ENCODE measurements at places on chromosomes 12 and 14.

DNA sequence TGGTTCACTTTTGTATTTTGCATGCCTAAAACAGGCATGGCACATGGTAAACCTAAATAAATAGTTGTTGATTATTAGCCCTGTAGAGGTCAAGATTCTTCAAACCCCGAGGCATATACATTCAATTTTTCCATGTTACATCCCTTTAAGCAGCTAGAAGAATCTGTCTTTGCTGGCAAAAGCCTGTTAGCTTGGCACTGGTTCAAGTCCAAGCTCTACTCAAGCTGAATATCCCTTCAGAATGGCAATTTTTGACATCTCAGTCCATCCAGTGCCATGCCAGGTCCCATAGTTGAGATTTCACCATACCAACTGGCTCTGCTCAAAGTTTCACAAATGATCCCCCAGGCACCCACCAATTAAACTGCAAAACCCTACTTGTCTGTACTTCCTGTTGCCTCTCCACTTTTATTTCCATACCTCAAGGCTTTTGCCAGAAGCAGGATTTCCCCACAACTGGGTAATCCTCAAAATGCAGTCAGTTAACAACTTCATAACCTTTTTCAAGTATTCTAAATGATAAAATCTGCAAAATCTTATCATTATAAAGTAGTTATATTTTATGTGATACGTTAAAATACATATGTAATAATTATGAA, 9.0 kb upstream of the DCN start:
- DNase-seq, result peak; percentile 38

DNA sequence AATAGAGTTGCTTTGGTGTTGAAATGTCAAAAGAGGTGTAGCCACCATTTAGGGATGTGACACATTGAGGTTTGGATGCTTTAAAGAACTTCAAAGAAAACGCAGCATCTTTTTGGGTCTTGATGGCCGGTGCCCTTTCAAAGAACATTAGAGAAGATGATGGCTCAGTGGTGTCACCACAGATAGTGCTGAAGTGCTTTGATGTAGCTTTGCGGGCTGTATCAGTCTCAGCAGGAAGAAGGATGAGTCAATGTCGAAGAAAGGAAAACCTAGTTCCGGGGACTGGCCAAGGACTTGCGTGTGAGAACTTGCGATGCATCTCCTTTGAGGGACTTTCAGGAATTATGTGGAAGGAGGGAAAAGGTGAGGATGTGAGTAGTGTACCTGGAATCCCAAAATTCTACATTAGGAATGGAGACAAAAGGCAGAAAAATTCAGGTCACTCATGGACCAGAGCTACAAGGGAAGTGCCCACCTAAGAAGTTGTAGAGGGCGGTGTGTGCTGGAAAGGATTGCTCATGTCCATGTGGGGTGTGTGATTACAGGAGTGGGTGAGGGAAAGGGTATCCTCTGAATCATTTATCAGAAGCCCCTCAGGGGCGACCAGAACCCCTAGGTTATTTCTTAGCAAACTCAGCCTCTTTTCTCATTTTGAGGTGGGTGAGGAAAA, 39.7 kb upstream of the GZMB start:
- DNase-seq, result no peak

- DNase-seq, result no peak
These were observed 31.2 kb downstream of the TMEM132C start for GRCh38 chr12:128298091-128298748.

GRCh38 chr12:110600254-110600653, 13.7 kb upstream of the TCTN1 start:
- DNase-seq, result peak; percentile 80

- DNase-seq, result no peak
These were observed 11.4 kb upstream of the NOPCHAP1 start for GRCh38 chr12:104974626-104975290.

- DNase-seq, result no peak
These were observed 165.0 kb upstream of the RTL1 start for GRCh38 chr14:101068313-101069227.

- no peak for DNase-seq
These were observed 31.5 kb downstream of the SVOP start for GRCh38 chr12:108989376-108989775.

DNA sequence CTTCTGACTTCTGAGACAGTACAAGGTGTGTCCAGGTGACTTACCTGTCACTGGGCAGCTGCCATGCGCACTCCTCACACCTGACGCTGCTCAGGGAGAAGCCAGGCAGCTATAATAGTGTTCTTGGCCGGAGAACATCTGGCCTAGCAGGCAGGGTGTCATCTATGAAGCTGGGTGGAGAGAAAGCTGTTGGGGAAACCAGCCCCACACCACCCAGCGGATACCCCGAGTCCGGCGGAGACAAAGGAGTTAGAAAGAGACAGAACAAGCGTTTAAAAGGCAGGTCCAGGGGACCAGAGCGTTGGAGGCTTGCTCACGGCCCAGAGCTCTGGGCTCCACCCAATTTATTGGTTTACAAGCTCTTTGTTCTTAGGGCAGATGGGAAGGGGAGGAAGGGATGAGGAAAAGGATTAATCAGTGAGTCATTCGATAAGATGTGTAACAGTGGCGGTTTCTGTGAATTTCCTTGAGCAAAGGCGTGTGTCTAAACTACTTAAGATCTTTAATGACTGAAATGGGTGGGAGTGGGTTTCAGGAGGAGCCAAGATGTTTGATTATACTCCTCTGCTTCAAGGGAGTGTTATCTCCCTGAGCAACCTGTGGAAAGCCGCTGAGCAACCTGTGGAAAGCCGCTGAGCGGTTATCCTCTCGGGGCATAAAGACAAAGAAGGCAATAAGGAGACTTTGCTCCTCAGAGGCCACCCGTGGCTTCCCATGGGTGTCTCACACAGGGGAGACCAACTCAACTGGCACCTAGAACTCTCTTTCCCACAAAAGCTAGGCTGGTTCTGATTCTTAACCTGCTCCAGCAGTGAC, at the start of gene GALNT8:
Gene GALNT8, plus strand, starts transcription at position 580 of the 816 bp plus-strand sequence. CDS start 278 bp downstream, outside the sequence.
- no peak for DNase-seq

GRCh38 chr12:79706156-79706555, 15.4 kb upstream of the PAWR start:
- DNase-seq, result no peak

GRCh38 chr12:65647074-65647473, 177.2 kb upstream of the HMGA2 start:
- DNase-seq, result no peak

- DNase-seq, result no peak
These were observed 161.2 kb downstream of the PRKCH start for GRCh38 chr14:61482348-61483206.

GRCh38 chr14:68643673-68644072, 149.2 kb downstream of the ZFP36L1 start:
- no peak for DNase-seq

DNA sequence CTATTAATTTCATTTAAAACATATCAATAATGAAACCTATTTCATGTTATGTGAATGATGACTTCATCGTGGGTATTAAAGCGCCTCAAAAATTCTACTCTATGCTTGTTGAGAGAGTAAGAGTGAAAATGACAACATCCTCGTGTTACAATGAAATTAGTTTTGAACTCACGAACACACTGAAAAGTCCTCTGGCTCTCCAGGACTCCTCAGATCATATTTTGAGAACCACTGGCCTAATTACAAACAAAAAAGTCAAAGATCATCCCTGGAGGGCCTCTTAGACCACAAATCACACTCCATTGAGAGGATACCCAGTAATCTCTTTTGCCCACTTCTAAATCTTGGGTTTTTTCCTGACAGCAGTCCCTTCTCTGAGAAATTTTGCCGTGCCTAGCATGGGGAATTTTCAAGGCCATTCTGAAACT, 19.1 kb downstream of the DAAM1 start:
- no peak for DNase-seq

DNA sequence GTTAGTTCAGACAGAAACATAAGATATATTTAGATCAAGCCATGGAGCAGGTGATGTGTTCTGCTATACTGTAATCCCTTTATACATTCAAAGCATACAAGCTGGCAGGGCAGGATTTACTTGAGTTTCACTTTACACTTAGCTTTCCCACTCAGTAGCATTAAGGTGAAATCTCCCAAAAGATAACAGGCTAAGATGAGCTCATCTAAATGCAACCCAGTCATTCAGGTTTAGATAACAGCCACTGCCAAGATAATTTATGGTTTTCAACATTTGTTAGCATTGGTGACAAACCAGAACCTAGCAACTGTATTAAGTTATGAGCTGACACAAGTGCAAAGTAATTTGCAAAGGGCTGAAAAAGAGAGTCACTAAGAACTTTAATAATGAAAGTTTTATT, 925.1 kb upstream of the ATXN7L3B start:
- DNase-seq, result no peak

DNA sequence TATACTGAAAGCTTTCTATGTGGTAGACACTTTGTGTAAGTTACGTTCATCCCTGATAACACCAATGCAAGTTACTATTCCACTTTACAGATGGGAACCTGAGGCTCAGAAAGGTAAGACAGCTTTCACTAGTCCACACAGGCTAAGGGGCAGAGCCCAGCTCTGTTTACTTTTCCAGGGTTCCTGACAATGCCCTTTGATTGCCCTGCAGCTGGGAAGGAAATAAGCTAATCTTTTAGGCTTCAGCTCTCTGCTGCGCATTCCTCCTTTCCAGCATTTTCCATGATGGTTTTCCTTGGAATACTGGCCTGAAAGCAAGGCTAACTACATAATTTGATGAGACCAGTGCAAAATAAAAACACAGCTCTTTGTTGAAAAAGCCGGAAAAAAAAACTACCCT, 185.7 kb upstream of the BTG1 start:
- DNase-seq, result no peak

- DNase-seq, result no peak
These were observed 64.4 kb downstream of the C12orf42 start for GRCh38 chr12:103431387-103431786.

GRCh38 chr12:67893022-67893580, 96.1 kb upstream of the IFNG-AS1 start:
- no peak for DNase-seq

DNA sequence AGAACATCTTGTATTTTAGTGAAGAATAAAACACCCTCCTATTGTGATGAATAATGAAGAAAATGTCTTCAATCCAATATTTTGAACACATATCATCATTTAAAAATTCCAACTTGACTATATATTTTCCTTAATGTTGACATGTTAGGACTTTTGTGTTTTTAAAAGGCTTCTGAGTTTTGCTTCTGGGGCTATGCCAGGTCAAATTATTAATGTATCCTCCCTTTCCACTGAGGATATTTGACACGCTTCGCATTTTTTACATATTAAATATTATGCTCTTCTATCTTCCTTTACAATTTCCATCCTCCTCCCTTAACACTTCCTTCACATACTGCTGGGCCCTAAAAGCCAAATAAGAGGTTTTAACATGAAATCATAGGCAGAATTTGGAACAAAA, 20.6 kb downstream of the RERG start:
- no peak for DNase-seq

GRCh38 chr14:80264702-80265101, 53.4 kb upstream of the DIO2 start:
- DNase-seq, result no peak

- DNase-seq, result peak; percentile 84
These were observed 1.5 kb upstream of the NTS start for GRCh38 chr12:85872497-85873091.

- DNase-seq, result no peak
These were observed 22.2 kb downstream of the CYP46A1 start for GRCh38 chr14:99706107-99706900.

DNA sequence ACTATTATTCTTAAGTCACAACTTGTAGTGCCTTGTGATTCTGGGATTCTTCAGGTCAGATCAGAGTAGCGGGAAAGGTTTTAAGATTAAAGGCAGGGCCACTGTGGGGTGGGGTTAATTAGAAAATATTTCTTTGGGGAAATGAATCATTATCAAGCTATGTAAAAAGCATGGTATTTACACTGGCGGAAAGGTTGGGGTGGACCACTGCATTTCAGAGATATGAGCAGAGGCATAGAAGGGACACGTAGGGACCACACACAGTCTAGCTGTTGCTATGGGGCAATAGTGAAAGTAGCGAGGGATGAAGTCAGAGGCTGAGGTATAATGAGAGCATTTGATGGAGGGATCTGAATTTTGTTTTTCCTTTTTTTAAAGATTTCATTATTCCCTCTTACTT, 31.7 kb upstream of the KCNH3 start:
- peak; percentile 94 for DNase-seq

- DNase-seq, result no peak
These were observed 13.0 kb upstream of the PNMA1 start for GRCh38 chr14:73727166-73727565.

All from choroid plexus epithelial cell (primary cell).